ENCODE measurements at places on chromosomes 4 and X. TPM values are rescaled to one million over a fixed set of nuclear protein-coding genes. Genes with fewer than 3 reads are reported as not detected.

- DNase-seq = peak; percentile 34
Observed at GRCh38 chr4:180635281-180635680, 1607.9 kb upstream of the TENM3 start.

- DNase-seq = peak; percentile 67
Observed at GRCh38 chr4:68271851-68272357, 26.4 kb upstream of the TMPRSS11B start.

GRCh38 chr4:9937078-9937477, 84.2 kb downstream of the SLC2A9 start:
- no peak for DNase-seq

GRCh38 chrX:43962636-43963035, 10.6 kb downstream of the NDP start:
- no peak for DNase-seq

DNA sequence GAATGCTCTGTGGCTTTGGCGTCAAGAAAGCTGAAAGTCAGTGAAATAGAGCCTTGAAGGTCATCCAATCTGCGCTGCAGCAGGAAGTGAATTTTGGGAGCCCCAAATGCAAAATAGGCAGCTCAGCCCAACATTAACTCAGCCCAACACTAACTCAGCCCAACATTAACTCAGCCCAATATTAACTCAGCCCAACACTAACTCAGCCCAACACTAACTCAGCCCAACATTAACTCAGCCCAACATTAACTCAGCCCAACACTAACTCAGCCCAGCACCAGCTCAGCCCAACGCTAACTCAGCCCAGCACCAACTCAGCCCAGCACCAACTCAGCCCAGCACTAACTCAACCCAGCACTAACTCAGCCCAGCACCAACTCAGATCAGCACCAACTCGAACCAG, 71.5 kb downstream of the SORBS2 start:
- DNase-seq = no peak

Gene CAPN6
- 0.37 TPM for total RNA-seq

Gene GPR173
- 1.3 TPM for total RNA-seq

Gene JCHAIN
- not detected for total RNA-seq

Gene DCX
- total RNA-seq = not detected

Gene TMSB15C
- 1.3 TPM for total RNA-seq

Data from MCF 10A (cell line).